NCI-H146 (cell line): ENCODE measurements at places on chromosomes 7 and 10.
A peak's percentile ranks its signal among the peaks of the same experiment; 100 is the strongest.

GRCh38 chr7:99398891-99399445, 9.4 kb downstream of the PDAP1 start:
- no peak for DNase-seq

- peak; percentile 96 for DNase-seq
Measured at GRCh38 chr10:16828114-16828568, 10.9 kb upstream of the RSU1 start.

GRCh38 chr10:123796736-123797135, 94.9 kb downstream of the CPXM2 start:
- DNase-seq, result no peak

DNA sequence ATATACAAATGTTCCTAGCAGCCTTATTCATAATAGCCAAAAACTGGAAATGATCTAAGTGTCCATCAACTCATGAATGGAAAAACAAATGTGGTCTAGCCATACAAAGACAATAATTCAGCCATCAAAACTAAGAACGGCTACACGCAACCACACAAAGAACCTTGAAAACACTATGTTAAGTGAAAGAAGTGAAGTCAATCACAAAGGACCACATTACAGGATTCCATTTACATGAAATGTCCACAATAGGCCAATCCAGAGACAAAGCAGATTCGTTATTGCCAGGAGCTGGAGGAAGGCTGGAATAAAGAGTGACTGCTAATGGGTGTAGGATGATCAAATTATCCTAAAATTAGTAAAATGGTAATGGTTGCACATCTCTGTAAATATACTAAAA, 21.1 kb downstream of the MKRN1 start:
- no peak for DNase-seq

- DNase-seq, result no peak
Measured at GRCh38 chr7:151968357-151968756, 12.1 kb downstream of the GALNTL5 start.

DNA sequence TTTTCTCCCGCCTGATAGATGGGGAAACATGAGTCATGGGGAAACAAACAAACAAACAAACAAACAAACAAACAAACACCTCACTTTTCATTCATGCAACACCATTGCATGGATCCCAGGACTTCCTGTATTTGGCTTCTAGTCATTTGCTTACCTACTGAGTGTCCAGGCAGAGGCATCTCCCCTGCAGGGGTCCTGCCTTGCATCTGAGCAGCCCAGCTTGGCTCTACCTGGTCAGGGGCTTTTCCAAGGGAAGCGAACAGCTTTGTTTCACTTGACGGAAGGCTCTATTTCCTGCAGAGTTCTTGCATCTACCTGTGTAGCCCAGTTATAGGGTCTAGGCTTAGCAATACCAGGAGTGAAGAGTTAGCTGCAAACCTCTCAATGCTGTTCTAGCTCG, 374.2 kb downstream of the GATA3 start:
- DNase-seq, result no peak

- no peak for DNase-seq
Measured at GRCh38 chr7:35728412-35729060, 33.6 kb upstream of the HERPUD2 start.

GRCh38 chr10:8079126-8079525, 24.6 kb downstream of the GATA3 start:
- DNase-seq, result no peak
